ENCODE measurements at places on chromosomes 11 and 22.

DNA sequence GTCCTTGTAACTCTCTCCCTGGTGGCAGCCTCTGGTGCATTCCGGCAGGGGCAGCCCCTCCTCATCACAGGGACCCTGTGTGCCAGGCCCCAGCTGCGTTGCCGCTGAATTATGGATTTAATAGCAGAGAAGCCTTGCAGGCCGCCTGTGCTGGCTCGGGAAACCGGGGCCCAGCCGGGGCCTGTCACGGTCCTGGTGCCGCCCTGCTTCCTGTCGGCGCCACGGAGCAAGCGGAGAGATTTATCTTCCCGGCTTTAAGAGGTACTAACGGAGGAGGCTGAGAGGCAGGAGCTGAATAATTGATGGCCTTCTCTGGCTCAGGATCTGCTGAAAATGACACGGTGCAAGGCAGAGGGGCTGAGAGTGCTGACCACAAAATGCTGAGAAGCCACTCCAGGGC, 54.0 kb upstream of the CCDC188 start:
- DNase-seq: no peak

DNA sequence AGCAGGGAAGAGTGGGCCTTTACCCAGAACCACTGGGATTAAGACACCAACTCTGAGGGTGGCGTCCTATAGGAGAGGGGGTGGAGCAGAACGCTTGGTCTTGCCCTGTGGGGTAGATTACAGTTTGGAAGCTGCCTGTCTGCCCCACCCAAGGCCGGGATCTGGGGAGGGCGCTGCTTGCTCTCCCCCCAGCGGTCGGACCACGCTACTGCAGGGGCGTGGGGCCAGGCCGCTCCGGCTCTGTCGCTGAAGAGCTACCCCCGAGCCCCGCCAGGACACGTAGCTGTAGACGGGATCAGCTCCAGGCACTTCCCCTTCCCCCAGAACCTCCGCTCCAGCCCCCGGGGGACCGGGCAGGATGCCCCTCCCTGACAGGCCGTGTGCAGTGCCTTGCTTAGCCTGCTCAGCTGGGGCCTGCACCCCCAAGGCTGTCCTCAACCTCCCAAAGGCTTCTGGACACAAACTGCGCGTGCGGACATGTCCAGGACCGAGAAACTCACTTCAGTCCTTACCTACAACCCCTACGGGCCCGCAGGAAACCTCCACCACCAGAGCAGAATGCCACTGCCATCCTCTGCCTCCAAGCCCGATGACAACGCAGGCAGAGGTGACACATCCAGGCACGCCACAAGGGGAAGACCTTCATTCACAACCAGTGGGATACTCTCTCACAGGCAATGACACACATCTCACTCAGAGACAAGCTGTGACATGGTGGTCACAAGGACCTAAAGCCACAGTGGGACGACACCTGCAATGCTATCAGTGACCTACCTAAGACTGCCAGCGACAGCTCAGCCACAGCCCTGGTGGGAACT, 3.6 kb downstream of the AHNAK start:
- peak; percentile 49 for DNase-seq

DNA sequence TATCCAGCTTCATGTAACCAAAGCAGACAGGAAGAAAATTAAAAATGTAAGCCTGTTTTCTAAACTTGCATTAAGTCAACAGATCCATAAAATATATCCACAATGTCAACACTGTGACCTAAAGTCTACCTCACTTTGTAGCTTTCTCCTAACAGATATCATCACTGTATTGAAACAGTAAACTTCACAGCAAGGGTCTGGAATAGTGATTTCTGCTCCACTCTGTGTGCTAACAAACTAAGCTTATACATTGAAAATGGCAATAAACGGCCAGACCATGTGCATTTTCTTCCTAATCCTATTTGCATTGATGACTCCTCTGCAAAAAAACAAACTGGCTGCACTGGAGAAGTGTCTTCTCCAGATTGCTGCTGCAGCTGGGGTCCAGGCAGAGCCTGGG, 26.8 kb downstream of the CADM1 start:
- DNase-seq: no peak

GRCh38 chr11:69209421-69210309, 53.9 kb downstream of the SMIM38 start:
- DNase-seq: no peak

- no peak for DNase-seq
Measured at GRCh38 chr22:26561756-26562417, 28.0 kb downstream of the TPST2 start.

DNA sequence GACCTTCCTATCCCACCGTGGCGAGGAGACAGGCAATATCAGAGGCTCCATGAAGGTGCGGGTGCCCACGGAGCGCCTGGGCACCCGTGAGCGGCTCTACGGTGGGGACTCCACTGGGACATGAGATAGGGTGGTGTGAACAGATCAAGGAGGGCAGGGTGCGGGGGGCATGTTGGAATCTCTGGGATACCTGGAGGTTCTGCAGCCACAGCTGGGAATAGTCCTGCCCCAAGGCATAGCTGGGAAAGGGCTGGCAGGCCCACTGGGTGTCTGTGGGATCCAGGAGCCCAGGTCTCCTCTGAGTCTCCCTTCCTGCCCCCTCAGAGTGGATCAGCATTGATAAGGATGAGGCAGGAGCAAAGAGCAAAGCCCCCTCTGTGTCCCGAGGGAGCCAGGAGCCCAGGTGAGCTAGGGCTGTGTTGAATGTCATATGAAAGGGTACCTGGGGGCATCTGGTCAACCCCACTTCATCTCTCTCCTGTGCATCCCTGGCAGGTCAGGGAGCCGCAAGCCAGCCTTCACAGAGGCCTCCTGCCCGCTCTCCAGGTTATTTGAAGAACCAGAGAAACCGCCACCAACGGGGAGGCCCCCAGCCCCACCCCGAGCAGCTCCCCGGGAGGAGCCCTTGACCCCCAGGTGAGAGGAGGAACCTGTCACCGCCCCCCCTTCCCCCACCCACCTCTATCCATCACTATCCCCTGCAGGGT, 8.5 kb downstream of the PHOX2A start:
- no peak for DNase-seq

GRCh38 chr22:42353883-42354727, 78.1 kb downstream of the NFAM1 start:
- DNase-seq: no peak

- no peak for DNase-seq
Measured at GRCh38 chr11:27921472-27921871, 186.5 kb downstream of the KIF18A start.

- no peak for DNase-seq
Measured at GRCh38 chr11:134357545-134357839, 25.7 kb downstream of the GLB1L2 start.

GRCh38 chr11:63918507-63919191, 1.7 kb upstream of the RCOR2 start:
- no peak for DNase-seq

GRCh38 chr11:72578051-72578450, 96.2 kb downstream of the PDE2A start:
- no peak for DNase-seq

DNA sequence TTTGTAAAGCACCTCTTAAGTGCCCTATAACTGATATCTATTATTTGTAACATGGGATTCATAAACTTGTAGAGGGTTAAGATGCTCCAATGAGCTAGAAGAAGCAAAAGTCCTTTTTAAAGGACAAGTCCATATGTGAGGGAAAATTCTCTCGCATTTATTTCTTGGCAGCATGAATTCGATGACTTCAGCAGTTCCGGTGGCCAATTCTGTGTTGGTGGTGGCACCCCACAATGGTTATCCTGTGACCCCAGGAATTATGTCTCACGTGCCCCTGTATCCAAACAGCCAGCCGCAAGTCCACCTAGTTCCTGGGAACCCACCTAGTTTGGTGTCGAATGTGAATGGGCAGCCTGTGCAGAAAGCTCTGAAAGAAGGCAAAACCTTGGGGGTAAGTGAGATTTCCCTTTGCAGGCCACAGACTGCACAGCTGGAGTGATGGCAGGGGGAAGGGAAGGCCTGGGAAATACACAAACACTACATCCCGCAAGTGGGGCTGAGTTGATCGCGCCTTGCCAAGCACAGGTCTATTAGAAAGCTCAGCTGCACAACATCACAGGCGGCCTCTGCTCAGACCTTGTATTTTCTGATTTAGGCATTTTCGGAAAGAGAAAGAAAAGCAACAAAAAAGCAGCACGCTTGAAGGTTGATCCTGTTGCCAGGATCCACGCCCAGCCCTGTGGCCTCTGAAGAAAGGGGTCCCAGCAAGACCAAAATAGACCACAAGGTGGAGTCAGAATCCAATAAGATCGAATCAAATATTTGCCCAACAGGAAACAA, 1.5 kb downstream of the MS4A8 start:
- no peak for DNase-seq

DNA sequence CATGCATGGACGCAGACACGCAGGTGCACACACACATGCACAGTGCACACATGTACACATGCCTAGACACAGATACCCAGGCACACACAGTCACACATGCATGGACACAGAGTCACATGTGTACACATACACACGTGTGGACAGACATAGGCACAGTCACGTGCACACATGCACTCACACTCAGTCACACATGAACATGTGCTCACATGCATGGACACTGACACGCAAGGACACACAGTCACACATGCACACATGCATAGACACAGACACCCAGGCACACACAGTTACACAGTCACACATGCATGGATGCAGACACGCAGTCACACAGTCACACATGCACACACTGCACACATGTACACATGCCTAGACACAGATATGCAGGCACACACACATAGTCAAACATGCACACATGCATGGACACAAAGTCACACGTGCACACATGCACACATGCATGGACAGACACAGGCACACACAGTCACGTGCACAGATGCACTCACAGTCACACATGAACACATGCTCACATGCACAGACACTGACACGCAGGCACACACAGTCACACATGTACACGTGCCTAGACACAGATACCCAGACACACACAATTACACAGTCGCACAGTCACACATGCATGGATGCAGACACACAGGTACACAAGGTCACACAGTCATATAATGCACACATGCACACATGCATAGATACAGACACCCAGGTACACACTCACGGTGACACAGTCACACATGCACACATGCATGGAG, 16.8 kb downstream of the MUC2 start:
- no peak for DNase-seq

DNA sequence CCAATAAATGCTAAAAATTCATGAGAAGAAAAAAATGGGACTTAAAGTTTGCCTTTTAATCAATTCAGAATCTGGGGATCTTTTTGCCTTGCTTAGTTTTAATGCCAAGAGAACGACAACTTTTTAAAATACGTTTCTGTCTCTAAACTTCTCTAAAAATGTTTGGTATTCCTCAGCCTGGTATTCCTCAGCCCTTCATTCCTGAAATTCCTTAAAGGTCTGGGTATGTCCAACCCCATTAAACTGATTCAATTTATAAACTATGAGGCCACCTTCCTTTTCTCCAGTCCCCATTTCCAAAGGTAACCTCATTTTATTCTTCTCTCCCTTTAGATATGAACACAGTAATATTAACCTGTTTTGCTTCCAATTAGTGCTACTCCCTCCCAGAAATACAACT, 16.6 kb downstream of the POLA2 start:
- no peak for DNase-seq

- DNase-seq: no peak
Measured at GRCh38 chr11:108561535-108561991, 32.0 kb downstream of the EXPH5 start.

DNA sequence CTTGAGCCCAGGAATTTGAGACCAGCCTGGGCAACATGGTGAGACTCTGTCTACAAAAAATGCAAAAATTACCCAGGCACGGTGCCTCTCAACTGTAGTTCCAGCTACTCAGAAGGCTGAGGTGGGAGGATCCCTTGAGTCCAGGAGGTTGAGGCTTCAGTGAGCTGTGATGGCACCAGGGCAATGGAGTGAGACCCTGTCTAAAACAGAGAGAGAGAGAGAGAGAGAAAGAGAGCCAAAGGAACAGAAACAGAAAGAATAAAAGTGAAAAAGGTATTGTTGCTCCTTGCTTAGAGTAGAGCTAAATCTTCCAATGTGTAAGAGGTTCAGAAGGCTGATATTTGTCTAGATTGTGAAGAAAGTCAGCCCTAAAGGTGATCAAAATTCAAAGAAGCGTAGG, 8.9 kb upstream of the ETS1 start:
- no peak for DNase-seq

- DNase-seq: no peak
Measured at GRCh38 chr11:70049045-70049444, 29.1 kb upstream of the ANO1 start.

- no peak for DNase-seq
Measured at GRCh38 chr11:31455177-31455576, 54.2 kb downstream of the IMMP1L start.

DNA sequence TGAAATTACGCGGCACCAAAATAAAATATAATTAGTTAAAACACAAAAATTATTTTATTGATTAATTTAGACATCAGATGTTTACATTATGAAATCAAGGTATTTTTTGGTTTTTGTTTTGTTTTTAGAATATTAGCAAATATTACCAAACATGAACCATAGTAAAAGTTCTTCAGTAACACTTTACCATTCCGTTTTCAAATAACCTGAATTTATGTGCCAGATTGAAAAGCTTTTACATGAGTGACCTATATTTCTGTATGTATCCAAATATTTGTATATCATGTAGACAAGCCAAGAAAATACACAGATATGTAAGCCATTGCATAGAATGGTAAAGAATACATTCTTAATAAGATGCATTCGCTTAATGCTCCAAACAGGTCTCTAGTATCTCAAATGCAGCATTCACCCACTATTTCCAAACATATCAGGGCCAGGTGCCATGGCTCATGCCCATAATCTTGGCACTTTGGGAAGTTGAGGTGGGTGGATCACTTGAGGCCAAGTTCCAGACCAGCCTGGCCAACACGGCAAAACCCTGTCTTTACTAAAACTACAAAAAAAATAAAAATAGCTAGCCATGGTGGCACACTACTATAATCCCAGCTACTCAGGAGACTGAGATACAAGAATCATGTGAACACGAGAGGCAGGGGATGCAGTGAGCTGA, 102.4 kb upstream of the SERPIND1 start:
- no peak for DNase-seq

GRCh38 chr22:44583854-44584253, 85.8 kb upstream of the RTL6 start:
- no peak for DNase-seq

DNA sequence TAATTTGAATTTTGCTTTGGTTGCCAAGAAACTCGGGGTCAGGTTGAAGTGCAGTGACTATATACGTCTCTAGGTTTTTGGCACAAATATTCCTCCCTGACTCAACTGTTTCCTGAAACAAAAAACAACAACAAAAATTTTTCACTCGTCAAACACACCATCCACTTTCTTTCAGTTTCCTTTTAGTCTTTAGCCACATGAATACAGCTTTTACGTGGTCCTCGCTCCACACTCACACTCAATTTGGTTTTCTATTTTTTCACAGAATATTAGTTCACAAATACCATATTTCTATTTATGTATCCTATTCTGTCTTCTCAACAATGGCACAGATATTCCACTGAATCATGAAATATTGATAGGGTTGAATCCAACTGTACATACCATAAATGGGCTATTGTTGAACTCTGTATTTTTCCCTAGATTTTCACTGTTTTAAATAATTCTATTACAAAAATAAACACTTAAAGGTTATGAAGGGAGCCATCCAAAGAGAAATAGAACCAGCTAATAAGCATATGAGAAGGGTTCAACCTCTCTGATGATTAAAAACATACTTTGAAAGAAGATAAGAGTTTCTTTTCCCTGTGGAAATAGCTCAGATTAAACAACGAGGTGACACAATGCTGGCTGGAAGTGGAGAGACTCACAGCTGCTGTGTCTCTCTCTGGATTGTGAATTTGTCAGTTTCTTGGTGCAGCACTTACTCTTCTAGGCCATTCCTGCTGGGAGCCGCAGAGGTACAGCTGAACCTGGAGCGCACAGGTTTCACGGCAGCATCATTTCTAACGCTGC, 5.1 kb upstream of the FBLN1 start:
- DNase-seq: no peak

- no peak for DNase-seq
Measured at GRCh38 chr11:114279792-114280546, 16.2 kb upstream of the NNMT start.
